Breast epithelium (tissue), 4 donors: ENCODE measurements at places on chromosomes 2 and 18.

- no peaks in the 10 kb centered on the region for H3K36me3 ChIP-seq
- no peak overlapping the region for H3K4me3 ChIP-seq
- no peaks in the 10 kb centered on the region for H3K27me3 ChIP-seq
These were observed 149.3 kb downstream of the EXOC6B start for GRCh38 chr2:72676341-72677025.

DNA sequence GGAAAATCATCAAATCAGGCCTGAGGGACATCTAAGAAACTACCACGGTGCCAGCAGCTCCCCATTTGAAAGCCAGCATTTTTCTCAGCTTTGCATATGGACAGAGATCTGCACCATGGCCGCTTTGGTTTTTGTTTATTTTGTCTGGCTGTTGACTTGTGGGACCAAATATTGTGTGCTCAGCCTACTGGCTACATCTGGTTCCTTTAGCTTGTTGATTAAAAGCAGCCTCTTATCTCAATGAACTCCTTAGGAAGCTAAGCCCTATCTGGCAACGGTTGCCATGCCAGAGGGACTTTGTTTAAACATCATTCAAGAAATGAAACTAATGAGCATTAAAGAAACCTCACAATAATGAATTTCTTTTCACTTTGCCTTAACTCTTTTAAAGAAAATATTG lies 32.4 kb upstream of the CCDC150 start:
- no peak overlapping the region for H3K27ac ChIP-seq
- no peak overlapping the region for H3K4me3 ChIP-seq
- no peaks in the 10 kb centered on the region for H3K4me1 ChIP-seq
- H3K27me3 ChIP-seq = no peaks in the 10 kb centered on the region
- DNase-seq = no peak

DNA sequence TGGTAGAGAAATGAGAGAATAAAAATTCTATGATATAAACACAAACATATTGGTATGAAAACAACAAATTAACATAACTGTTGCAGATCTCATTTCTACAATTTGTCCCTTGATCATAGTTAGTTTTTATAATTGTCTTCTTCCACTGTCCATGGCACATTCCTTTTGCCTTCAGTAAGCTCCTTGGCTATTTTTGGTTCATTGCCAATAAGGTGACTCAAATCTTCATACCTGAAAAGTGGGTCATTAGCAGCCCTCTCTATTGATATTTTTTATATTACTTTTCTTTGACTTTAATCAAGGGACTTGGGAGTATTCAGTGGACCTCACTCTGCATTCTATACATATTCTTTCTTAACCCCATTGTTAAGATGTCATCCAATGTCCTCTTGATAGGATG lies 552.9 kb downstream of the TDRD15 start:
- H3K4me1 ChIP-seq = no peaks in the 10 kb centered on the region
- H3K4me3 ChIP-seq = no peak overlapping the region
- no peaks in the 10 kb centered on the region for H3K27me3 ChIP-seq
- H3K27ac ChIP-seq = no peak overlapping the region
- no peaks in the 10 kb centered on the region for H3K36me3 ChIP-seq

- no peaks in the 10 kb centered on the region for H3K36me3 ChIP-seq
- H3K27ac ChIP-seq = peak overlapping the region; percentile 38
- no peak for DNase-seq
- H3K4me3 ChIP-seq = no peak overlapping the region
These were observed 72.1 kb downstream of the COL6A3 start for GRCh38 chr2:237341872-237342271.

GRCh38 chr2:138239902-138240491 lies 261.6 kb upstream of the SPOPL start:
- H3K36me3 ChIP-seq = no peaks in the 10 kb centered on the region
- no peak for DNase-seq
- H3K27ac ChIP-seq = no peak overlapping the region
- no peaks in the 10 kb centered on the region for H3K27me3 ChIP-seq
- no peaks in the 10 kb centered on the region for H3K4me1 ChIP-seq
- H3K4me3 ChIP-seq = no peak overlapping the region

DNA sequence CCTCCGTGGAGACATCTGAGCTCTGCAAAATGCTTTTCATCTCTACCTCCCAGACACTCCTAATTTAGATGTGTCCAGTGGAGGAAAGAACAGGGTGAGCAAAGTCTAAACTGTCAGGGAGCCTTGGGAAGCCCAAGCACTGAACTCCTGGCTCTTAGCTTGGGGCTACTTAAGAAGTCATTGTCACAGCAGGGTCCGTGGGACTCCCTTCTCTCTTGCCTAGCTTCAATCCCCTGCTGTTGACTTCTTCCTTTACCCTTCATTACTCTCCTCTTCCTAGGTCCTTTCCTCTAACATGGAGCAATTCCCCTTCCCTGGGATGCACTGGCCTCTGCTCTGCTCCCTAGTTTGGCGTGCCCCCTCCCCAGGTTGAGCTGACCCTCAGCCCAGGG lies 3.4 kb downstream of the OSR1 start:
- peak overlapping the region; percentile 80 for H3K4me3 ChIP-seq
- no peak for DNase-seq
- H3K36me3 ChIP-seq = no peaks in the 10 kb centered on the region

GRCh38 chr2:191006997-191007783 lies 6.8 kb downstream of the STAT1 start:
- no peak overlapping the region for H3K4me3 ChIP-seq
- peaks cover 12% of the 10 kb centered on the region for H3K36me3 ChIP-seq
- H3K27ac ChIP-seq = no peak overlapping the region

- no peak for DNase-seq
- no peak overlapping the region for H3K27ac ChIP-seq
- no peak overlapping the region for H3K4me3 ChIP-seq
- H3K4me1 ChIP-seq = no peaks in the 10 kb centered on the region
- no peaks in the 10 kb centered on the region for H3K36me3 ChIP-seq
These were observed 77.8 kb upstream of the ARHGAP15 start for GRCh38 chr2:143051465-143051864.

- no peak overlapping the region for H3K4me3 ChIP-seq
- H3K27ac ChIP-seq = no peak overlapping the region
- DNase-seq = peak; percentile 15
- H3K27me3 ChIP-seq = no peaks in the 10 kb centered on the region
These were observed 107.4 kb upstream of the CTDP1 start for GRCh38 chr18:79572093-79572780.

DNA sequence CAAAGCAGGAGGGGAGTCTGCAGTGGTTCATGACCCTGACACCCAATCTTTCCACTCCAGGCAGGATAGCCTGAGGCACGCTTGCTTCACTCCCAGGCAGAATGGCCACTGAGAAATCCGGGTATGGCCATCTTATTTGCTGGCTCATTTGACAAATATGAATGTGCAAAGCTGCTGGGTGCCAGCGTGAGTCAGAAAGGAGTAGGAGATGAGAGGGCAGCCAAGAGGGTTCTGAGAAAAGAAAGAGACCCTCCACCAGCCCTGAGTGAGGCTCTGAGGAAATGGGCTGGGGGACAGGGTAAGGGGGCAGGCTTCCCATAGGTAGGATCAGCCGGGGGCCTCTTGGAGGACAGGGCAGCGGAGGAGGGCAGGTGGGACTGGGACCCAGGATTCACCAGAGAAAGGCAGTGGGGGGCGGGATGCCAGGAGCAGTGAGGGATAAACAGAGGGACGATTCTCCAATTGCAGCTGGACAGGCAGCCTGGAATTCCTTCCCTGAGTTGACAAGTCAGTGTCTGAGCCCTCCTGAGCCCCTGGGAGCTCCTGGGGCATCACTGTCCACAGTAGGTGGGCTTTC lies 15.2 kb downstream of the RAMP1 start:
- H3K27ac ChIP-seq = no peak overlapping the region
- no peak overlapping the region for H3K4me3 ChIP-seq
- no peaks in the 10 kb centered on the region for H3K4me1 ChIP-seq

- no peaks in the 10 kb centered on the region for H3K36me3 ChIP-seq
- H3K4me3 ChIP-seq = peak overlapping the region; percentile 53
- DNase-seq = no peak
- H3K27me3 ChIP-seq = peaks cover 67% of the 10 kb centered on the region
These were observed 126.6 kb downstream of the ARHGEF4 start for GRCh38 chr2:130963196-130963848.

DNA sequence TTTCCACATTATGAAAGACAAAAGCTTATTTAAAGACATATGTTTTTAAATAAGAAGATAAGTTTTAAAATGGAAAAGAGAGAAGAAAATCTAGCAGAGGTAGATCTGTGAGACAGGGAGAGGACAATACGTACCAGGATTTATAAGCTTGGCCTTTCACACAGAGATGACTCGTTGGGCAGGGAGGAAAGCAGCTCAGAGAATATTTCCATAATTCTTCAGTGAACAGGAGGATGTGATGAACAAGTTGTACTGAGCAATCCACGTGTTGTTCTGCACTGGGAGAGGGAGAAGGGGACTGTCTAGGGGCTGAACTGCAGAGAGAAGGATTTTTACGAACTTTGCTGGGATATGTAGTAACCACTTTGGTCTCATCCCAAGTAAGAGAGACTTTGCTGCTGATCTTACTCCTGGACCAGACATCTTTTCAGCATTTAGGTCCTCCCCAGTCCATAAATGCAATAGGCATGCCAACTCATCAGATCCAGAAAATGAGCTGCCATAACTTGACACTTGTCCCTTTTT lies 162.5 kb upstream of the SETBP1 start:
- H3K36me3 ChIP-seq = no peaks in the 10 kb centered on the region
- H3K4me1 ChIP-seq = no peaks in the 10 kb centered on the region
- DNase-seq = no peak
- no peak overlapping the region for H3K4me3 ChIP-seq

- no peaks in the 10 kb centered on the region for H3K4me1 ChIP-seq
- no peak overlapping the region for H3K4me3 ChIP-seq
- H3K27me3 ChIP-seq = no peaks in the 10 kb centered on the region
These were observed 2.0 kb upstream of the CAPN14 start for GRCh38 chr2:31219131-31219969.

- H3K27me3 ChIP-seq = no peaks in the 10 kb centered on the region
- H3K4me3 ChIP-seq = no peak overlapping the region
- no peak overlapping the region for H3K27ac ChIP-seq
- DNase-seq = no peak
- no peaks in the 10 kb centered on the region for H3K4me1 ChIP-seq
These were observed 161.1 kb upstream of the RAB12 start for GRCh38 chr18:8448130-8448529.

DNA sequence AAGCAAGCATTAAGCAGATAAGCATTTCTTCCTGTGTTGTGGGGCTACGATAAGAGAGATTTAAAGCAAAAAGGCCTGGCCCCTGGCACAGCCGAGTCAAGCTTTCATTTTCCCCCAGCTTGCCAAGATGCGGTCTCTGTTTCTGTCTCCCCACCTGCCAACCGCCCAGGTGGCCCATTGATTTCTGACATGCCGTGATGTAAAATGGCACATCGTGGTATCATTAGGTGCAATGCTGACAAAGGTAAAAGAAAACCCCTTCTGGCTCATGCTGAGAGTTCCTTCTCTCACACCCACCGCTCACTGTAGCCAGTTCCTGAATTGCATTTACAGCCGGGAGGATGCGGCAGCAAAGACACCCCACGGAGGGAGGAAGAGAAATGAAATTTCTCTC lies 62.8 kb downstream of the BOD1L2 start:
- H3K4me3 ChIP-seq = no peak overlapping the region
- H3K36me3 ChIP-seq = no peaks in the 10 kb centered on the region
- no peaks in the 10 kb centered on the region for H3K4me1 ChIP-seq
- peaks cover 7% of the 10 kb centered on the region for H3K27me3 ChIP-seq
- no peak for DNase-seq
- no peak overlapping the region for H3K27ac ChIP-seq

DNA sequence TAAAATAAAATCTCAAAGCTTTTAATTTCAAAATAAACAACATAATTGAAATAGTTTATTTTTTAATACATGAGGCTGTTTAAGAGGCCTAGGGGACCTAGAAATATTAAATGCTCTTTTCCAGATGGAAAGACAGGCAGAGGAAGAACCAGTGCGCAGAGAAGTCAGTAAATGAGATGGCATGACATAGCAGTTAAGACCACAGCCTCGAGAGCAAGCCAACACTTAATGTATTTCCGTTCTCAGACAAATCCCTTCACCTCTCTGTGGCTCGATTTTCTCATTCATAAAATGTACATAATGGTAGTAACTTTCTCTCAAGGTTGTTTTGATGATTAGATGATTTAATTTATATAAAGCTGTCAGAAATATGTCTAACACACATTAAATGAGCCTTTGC lies 405.1 kb upstream of the CWC22 start:
- H3K27ac ChIP-seq = no peak overlapping the region
- H3K4me3 ChIP-seq = no peak overlapping the region
- H3K4me1 ChIP-seq = no peaks in the 10 kb centered on the region
- DNase-seq = no peak
- H3K36me3 ChIP-seq = no peaks in the 10 kb centered on the region

DNA sequence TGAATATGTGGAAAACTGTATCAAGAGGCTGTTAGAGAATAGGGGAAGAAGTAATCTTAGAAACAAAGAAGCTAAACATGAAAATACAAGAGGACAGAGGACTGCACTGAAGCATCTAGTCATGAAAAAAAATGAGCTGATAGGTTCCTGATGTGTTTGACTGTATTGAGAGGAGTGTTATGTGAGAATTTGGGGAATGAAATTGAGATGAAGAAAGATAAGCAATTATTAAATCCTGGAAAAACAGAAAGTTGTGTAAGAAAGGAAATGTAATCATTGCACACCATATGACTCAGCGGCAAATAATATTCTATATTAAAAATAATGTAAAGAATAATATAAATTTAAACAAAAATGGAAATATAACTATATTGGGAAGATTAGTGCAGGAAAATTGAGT lies 71.2 kb downstream of the SEMA4F start:
- no peak for DNase-seq
- H3K4me1 ChIP-seq = no peaks in the 10 kb centered on the region
- H3K27me3 ChIP-seq = no peaks in the 10 kb centered on the region
- no peaks in the 10 kb centered on the region for H3K36me3 ChIP-seq
- H3K4me3 ChIP-seq = no peak overlapping the region

DNA sequence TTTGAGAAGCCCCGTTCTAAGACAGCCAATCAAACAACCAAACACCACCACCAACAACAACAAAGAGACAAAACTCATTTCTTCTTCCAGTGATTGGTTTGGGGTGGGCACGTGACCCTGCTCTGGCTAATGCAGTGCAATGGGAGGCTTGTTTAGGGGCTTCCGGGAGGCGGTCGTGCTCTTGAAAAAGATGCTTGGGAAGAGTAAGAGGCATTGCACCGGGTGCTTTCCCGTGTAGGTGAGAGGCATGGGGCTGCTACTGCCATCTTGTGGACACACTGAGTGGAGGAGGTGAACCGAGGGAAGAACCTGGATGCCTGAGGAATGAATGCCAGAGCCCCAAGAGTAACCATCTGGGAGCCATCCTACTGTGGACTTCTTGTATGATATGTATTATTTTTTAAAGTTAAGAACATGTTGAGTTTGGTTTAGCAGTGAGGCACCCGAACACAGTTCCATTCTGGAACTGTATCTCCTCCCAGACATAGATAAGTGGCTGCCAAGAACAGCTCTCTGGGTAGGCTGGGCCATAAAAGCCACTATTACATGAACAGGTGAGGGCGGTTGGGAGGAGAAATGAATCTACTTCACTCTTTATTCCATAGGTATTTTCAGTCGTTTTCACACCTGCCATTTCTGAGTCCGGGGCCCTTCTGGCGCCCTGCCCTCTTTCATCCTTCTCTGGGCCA lies 19.1 kb upstream of the ARHGAP25 start:
- no peaks in the 10 kb centered on the region for H3K27me3 ChIP-seq
- no peaks in the 10 kb centered on the region for H3K4me1 ChIP-seq
- H3K4me3 ChIP-seq = no peak overlapping the region
- H3K36me3 ChIP-seq = no peaks in the 10 kb centered on the region
- peak; percentile 38 for DNase-seq

- no peak overlapping the region for H3K4me3 ChIP-seq
- H3K27ac ChIP-seq = no peak overlapping the region
- DNase-seq = no peak
- no peaks in the 10 kb centered on the region for H3K36me3 ChIP-seq
These were observed 733.4 kb upstream of the CDH7 start for GRCh38 chr18:65017372-65017760.
